Mononuclear cell (primary cell): ENCODE measurements at places on chromosomes 6 and 20. TPM values are rescaled to one million over a fixed set of nuclear protein-coding genes. Genes with fewer than 3 reads are reported as not detected.

The PLCB4 gene
- total RNA-seq, result 0.21 TPM

The OPRL1 gene
- 1.3 TPM for total RNA-seq

The FAM83C gene
- not detected for total RNA-seq

The FAM8A1 gene
- 25.7 TPM for total RNA-seq

The NXT1 gene
- total RNA-seq, result 69.5 TPM

The SRC gene
- 24.1 TPM for total RNA-seq

The ASIP gene
- 1.3 TPM for total RNA-seq

The MAS1 gene
- 0.10 TPM for total RNA-seq

The EEF1A2 gene
- total RNA-seq, result 0.73 TPM

The EPHA7 gene
- total RNA-seq, result under 0.01 TPM

The OCSTAMP gene
- not detected for total RNA-seq

The PRRT1 gene
- 0.42 TPM for total RNA-seq

The PI16 gene
- 3.6 TPM for total RNA-seq

The MMP24 gene
- not detected for total RNA-seq

The DEFB112 gene
- total RNA-seq, result not detected

The CST5 gene
- total RNA-seq, result not detected

The RIN2 gene
- total RNA-seq, result 10.6 TPM

The SPTLC3 gene
- 1.0 TPM for total RNA-seq

The CLVS2 gene
- total RNA-seq, result under 0.01 TPM

The ZNF165 gene
- 2.1 TPM for total RNA-seq

The UST gene
- 1.5 TPM for total RNA-seq

The C2 gene
- 2.5 TPM for total RNA-seq

The NMBR gene
- total RNA-seq, result not detected

The TFEB gene
- 18.1 TPM for total RNA-seq
